Mammary epithelial cell (primary cell): ENCODE measurements at places on chromosomes 6 and 20. TPM values are rescaled to one million over a fixed set of nuclear protein-coding genes. Genes with fewer than 3 reads are reported as not detected.

B3GAT2 gene
- not detected for polyA plus RNA-seq

BCAS1 gene
- polyA plus RNA-seq: not detected

RBPJL gene
- polyA plus RNA-seq: not detected

COX4I2 gene
- not detected for polyA plus RNA-seq

PNLDC1 gene
- not detected for polyA plus RNA-seq

KHDC1 gene
- polyA plus RNA-seq: 3.6 TPM

NINL gene
- 2.1 TPM for polyA plus RNA-seq

OR2J2 gene
- polyA plus RNA-seq: not detected
